ENCODE measurements at places on chromosomes 3 and 15.

- DNase-seq: no peak
These were observed 86.2 kb downstream of the TBC1D5 start for GRCh38 chr3:17656264-17656663.

- DNase-seq: no peak
These were observed 200.1 kb upstream of the ZNF717 start for GRCh38 chr3:75985432-75985831.

DNA sequence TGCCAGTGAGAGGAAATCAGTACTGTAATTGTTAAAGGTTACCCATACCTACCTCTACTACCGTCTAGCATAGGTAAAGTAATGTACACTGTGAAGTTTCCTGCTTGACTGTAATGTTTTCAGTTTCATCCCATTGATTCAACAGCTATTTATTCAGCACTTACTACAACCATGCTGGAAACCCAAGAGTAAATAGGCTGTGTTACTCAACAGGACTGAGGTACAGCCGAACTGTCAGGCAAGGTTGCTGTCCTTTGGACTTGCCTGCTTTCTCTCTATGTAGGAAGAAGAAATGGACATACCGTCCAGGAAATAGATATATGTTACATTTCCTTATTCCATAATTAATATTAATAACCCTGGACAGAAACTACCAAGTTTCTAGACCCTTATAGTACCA lies 265.5 kb downstream of the NR2F2 start:
- no peak for DNase-seq

DNA sequence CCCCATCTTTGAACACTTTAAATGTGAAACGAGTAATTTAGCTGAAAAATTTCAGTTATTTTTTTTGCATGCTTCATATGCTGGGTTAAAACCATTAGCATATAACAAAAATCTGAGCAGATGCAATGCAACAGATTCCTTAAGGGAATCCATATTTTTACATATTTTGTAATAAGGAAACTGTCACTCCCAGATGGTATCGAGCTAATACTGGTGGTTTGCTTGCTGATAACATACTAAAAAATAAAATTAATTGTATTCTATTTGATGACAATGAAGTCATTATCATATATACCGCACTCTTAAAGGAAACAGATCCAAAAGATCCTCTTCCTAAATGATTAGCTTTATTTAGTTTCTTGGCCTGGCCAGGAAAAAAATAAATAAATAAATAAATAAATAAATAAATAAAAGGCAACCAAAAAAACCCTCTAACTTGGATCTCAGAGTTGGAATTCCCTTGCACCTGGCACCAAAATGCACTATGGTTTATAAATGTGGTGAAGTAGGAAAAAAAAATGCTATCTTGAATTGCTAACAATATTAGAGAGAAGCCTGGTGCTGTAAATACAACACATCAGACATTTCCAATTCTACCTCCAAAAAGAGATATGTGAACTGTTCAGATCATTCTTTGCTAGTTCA lies 503.2 kb upstream of the ARRDC4 start:
- no peak for DNase-seq

DNA sequence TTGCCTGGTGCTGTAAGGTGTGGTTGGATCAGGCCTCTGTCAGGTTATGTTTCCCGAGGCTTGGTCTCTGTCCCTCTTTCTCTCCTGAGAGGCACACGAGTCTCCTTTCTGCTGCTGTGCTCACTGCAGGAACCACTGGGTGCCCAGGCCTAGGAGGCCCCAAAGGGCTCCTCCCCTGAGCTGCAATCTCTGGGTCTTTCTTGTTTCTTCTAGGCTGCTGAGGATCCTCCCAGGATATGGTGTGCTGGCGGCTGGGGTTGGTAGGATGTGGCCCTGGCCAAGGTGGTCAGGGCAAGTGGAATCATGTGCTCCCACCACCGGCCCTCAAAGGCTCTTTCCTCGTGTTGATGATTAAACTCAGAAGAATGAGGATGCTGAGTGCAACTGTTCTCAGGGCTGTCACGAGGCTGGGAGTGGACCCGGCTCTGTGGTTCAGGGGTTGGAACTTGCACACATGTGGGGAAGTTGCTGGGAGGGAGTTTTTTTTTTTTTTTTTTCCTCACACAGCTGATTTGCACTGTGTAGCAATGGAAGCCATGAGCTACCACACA lies 43.6 kb upstream of the CTSH start:
- DNase-seq: no peak

GRCh38 chr3:102415553-102415952 lies 19.3 kb upstream of the ZPLD1 start:
- DNase-seq: no peak

GRCh38 chr3:193963808-193964516 lies 172.0 kb upstream of the HES1 start:
- no peak for DNase-seq

- DNase-seq: peak; percentile 5
These were observed 70.4 kb downstream of the KLF13 start for GRCh38 chr15:31396881-31397560.

- DNase-seq: no peak
These were observed 1081.5 kb downstream of the PLOD2 start for GRCh38 chr3:145079436-145079835.
